PC-9 (cell line): ENCODE measurements at places on chromosomes 2 and 18. TPM values are rescaled to one million over a fixed set of nuclear protein-coding genes. Genes with fewer than 3 reads are reported as not detected.

The SIX2 gene
- total RNA-seq = 10.2 and 11.9 TPM in 2 replicates

The KLHL41 gene
- not detected in 2 replicates for total RNA-seq

The ARHGAP28 gene
- not detected in 2 replicates for total RNA-seq

The SYT4 gene
- total RNA-seq = not detected in 2 replicates

The ANAPC1 gene
- total RNA-seq = 59.6 and 65.1 TPM in 2 replicates

The SPP2 gene
- not detected in 2 replicates for total RNA-seq

The RBM44 gene
- total RNA-seq = 0.94 and 1.5 TPM in 2 replicates

The STARD6 gene
- not detected in 2 replicates for total RNA-seq

DNA sequence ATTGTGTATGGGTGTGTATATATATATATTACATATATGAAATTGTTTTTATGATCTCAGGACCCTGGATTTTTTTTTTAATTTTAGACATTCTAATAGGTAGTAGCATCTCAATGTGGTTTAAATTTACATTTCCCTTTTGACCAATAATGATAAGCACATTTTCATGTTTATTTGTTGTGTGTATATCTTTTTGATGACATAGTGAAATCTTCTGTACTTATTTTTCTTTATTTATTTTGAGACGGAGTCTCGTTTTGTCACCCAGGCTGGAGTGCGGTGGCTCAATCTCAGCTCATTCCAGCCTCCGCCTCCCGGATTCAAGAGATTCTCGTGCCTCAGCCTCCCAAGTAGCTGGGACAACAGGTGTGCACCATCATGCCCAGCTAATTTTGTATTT lies 35.1 kb upstream of the CYBRD1 start:
- DNase-seq = no peak

DNA sequence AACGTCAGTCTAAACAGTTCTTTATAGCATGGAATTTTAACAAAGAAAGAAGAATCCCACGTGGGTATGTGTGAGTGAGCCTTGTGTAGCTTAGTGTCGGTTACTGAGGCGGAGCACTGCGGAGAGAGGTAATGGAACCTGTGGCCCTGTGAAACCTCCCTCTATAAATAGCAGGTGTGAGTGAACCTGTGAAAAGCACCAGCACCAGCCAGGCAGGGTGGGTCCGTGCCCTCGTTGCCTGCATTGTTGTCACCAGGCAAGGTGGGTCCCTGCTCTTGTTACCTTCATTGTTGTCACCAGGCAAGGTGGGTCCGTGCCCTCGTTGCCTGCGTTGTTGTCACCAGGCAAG lies 4.7 kb downstream of the CTDP1 start:
- no peak for DNase-seq

- DNase-seq = peak; percentile 66
Measured at GRCh38 chr2:14756122-14756541, 123.6 kb downstream of the LRATD1 start.

DNA sequence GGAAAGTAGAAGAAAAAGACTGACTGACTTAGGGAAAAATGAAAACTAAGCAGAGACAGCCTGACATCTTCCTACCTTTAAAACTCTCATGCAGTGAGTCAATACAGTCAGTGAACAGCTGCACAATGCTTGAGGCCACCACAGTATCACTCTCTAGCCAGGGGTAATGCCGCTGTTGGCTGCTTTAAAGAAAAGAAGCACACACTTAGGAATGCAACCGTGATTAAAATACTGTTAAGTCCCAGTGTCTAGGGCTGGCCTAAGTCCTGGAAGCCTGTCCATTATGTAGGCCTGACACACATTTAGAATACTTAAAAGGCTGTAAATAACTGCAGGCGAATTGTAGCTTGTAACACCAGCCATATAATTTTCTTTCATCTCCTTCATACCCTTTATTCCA lies 50.7 kb downstream of the SIGLEC15 start:
- no peak for DNase-seq

DNA sequence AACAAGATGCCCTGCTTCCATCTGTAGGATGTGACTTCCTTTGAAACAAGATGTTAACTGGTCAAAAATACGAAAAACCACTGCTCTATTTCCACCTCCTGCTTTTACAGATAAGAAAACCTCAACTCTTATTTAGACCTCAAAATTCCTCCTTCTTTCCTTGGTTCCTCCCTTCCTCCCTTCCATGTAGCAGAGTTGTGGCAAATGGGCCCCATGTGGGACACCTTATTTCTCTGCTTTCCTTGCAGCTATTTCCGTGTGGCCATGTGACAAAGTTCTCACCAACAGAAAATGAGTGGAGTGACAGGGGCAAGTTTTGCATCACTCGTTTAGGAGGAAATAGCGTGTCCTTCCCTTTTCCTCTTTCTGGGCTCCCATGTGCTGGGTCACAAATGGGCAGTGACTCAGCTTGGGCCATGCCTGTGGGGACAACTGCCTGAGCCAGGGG lies 69.4 kb upstream of the SMAD2 start:
- no peak for DNase-seq

GRCh38 chr2:42132191-42132965 lies 36.8 kb upstream of the EML4 start:
- no peak for DNase-seq

GRCh38 chr2:235084424-235084823 lies 132.6 kb downstream of the SH3BP4 start:
- DNase-seq = no peak

- DNase-seq = no peak
Measured at GRCh38 chr2:64153811-64154210, 9.6 kb upstream of the PELI1 start.

DNA sequence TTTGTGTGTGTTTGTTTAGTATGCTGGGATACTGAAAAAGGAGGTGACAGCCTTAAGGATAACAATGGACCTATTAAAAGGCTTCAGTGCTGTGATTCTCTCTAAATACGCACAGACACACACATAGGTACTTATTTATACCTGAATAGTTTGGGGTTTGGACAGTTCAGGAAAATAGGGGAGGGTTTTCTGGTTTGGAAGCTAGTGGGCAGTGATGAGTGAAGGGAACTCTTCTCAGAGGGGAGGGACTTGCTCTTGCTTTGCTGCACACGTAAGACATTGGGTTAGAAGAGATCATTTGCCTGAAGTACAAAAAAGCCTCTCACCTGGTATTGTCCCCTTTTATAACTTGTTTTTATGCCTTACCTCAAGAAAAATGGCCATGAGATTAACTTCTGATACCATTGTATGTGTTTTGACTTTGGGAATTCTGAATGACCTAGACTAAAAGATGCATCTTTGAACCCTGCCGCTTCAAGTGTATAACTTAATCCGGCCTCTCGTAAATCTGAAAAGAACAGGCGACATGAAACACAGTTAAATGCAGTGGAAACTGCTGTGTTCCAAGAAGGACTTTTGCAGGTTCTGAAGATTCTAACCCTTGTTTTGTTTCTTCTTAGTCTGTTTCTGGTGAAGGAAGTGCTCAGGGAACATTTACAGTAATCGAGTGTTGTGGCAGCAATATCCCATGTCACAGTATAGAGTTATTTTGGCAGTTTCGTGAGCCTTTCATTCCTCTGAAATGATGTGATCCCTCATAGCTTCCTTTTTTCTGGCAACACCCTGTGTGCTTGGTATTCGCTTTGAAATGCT lies 2.5 kb downstream of the CRIM1 start:
- DNase-seq = no peak

GRCh38 chr2:9961013-9961412 lies 9.5 kb downstream of the GRHL1 start:
- DNase-seq = no peak

- DNase-seq = no peak
Measured at GRCh38 chr18:11119550-11119949, 29.8 kb downstream of the PIEZO2 start.

DNA sequence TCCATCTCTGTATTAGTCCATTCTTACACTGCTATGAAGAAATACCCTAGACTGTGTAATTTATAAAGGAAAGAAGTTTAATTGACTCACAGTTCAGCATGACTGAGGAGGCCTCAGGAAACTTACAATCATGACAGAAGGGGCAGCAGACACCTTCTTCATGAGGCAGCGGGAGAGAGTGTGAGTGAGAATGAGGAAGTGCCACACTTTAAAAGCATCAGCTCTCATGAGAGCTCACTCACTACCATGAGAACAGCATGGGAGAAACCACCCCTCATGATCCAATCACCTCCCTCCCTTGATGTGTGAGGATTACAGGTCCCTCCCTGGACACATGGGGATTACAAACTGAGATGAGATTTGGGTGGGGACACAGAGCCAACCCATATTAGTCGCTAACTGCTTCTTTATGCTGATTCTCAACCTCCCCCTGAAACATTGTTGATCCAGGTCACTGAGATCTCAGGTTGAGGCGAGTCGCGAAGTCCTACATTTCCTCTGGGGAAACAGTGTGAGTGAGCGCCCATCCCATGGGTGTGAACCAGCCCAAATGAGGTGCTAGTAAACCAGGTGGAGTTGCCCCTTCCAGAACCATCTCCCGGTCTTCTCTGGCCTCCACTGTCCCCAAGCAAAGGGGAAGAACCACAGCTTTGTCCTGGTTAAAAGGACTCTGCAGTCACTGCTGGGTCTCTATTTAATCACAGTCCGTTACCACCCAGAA lies 123.8 kb downstream of the CAPN13 start:
- DNase-seq = no peak

GRCh38 chr2:99776906-99777646 lies 287.3 kb upstream of the REV1 start:
- DNase-seq = no peak

DNA sequence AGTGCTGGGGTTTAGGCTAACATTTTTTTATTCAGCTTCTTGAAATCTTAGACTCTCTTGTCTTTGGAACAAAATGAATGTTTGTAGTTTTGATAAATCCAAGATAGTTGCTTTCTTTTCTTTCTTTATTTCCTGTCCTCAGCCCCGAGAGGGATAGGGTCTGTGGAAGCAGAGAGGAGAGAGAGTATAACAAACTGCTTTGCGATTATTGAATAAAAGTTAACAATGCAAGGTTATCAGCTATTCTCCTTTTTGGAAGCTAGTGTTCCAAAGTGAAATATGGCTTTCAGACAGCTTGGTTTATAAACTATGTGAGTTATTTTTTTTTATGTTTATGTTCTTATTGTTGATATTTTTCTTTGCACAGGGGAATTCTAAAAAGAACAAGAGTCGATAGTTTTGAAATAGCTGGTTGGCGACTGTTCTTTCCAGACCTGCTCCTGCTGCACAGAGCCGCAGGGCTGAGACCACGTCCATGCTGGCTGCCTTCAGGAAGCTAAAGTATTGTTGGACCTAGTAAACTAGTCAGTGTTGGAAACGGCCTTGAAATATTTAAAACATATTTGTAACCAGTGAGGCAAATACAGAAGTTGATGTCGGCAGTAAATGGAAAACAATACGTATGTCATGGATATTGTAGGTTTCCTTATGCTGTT lies 15.5 kb upstream of the STON1 start:
- DNase-seq = no peak

DNA sequence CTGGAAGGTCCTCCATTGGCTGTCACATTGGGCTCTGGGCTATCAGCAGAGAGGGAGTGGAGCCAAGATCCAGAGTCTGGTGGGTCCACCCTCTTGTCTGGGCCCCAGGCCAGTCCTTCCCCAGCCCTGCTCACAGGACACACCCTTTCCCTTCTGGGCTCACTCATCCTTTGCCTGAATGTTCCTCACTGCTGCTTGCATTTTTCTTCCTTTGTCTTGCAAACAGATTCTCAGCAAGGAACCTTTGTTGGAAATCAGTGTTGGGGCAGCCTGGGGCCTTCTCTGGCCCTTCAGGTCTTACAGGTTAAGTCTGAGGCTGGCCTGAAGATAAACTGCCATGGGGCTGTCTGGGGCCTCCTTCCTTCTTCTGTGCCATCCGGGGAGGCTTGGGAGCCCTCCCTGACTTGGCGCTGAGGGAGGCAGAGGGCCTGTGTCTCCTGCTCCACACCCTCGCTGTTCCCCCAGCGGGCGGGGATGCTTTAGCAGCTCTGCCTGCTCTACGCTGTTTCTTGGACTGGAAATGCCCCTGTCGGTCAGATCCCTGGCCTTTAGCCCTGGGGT lies 11.5 kb upstream of the CELF4 start:
- DNase-seq = no peak

- no peak for DNase-seq
Measured at GRCh38 chr18:42412896-42413295, 457.9 kb downstream of the PIK3C3 start.

GRCh38 chr2:144516411-144516980 lies 3.4 kb downstream of the ZEB2 start:
- DNase-seq = no peak

DNA sequence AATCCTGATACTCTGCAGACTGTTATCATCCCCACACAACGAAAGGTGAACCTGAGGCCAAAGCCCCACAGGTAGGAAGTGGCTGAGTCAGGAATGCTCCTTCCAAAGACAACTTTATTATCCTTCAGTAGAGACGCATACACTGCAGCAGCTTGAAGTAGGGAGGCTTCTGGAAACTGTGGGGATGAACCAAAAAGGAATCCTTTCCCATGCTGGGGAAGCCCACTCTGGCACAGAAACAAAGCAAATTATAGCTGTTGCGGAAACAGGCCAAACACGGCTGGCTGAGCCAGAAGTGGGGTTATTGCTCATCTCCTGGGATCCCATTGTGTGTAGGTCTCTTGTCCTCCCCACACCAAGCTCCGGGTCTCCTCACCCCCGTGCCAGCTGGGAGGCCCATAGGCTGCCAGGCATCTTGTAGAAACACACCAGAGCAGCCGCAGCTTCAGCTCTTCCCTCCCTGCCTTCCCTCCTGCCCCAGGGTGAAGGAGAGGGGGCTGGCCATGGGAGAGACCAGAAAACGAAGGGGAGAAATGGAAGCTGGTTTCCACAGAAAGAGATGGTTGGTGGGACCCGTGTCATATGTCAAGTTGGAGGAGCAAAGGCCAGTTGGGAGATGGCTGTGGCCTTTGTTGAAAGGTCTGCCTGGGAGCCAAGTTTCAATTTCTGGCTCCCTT lies 176.9 kb upstream of the NABP1 start:
- DNase-seq = no peak

- peak; percentile 96 for DNase-seq
Measured at GRCh38 chr2:173972636-173973035, 7.5 kb upstream of the SP3 start.

DNA sequence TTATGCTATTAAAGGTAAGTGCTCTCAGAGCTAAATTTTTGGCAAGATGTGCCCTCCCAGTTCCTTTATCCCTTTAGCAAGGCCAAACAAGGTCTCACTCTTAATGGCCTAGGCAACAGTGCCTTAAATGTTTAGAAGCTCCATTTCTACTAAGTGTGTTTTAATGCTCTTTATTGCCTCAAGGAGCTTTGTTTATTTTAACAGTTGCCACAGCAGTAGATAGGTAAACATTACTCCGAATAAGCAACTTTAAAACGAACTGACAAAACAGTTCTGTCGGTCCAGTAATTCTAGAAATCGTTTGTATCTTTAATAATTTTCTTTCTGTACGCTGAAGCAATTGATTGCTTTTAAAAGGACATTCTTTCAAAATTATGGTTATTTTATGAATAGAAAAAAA lies 74.5 kb downstream of the PIEZO2 start:
- no peak for DNase-seq

DNA sequence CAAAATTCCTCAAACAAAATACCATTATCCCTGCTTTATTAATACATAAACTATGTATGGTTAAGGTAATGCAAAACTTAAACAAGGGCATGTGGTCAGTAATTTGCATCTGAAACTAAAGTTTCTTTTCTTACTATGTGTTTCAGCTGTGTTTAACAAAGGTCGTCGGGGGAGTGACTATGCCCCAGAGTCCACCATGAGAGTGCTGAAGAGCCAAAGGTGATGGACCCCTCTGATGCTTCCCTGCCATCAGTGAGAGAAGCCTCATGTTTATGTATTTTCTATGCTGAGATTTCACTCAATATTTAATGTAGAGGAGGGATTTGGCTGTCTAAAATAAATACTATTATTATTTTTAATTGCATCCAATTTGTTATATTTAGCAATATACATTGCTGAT lies 707.2 kb upstream of the REG3G start:
- no peak for DNase-seq

GRCh38 chr2:232219496-232219870 lies 159.1 kb upstream of the ALPP start:
- no peak for DNase-seq

- no peak for DNase-seq
Measured at GRCh38 chr2:110126086-110126773, 10.6 kb upstream of the MALL start.
